ENCODE measurements at places on chromosomes 3 and 15.

DNA sequence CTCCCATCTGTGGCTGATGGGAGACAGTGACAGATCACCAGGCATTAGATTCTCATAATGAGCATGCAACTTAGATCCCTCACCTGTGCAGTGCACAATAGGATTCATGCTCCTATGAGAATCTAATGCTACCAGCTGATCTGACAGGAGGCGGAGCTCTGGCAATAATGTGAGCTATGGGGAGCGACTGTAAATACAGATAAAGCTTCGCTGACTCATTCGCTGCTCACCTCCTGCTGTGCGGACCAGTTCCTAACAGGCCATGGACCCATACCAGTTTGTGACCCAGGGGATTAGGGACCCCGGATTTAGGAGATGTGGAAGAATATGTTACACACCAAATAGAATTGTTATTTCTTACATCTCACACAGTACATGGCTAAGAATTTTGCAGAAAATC lies 6.7 kb downstream of the ARGFX start:
- no peak for DNase-seq

GRCh38 chr3:171812811-171813210 lies 2.5 kb upstream of the PLD1 start:
- DNase-seq = no peak

GRCh38 chr15:101543431-101543830 lies 53.9 kb upstream of the PCSK6 start:
- DNase-seq = no peak

DNA sequence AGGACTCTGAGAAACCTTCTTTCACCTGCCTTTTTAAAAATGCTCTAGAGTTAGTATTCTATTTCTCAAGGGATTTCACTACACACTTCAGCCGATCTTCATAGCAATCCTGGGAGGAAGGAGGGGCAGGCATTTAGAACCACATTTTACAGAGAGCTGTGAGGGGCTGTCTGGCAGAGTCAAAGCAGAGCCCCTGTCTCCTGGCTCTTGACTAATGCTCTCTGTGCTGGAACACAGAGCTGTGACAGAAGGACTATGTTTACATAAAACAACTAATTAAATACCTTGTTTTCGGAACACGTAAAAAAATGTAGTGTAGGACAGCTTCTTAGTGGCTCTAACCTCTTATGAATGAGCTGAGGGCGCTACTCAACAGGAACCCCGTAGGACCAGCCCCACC lies 7.6 kb upstream of the SPTBN5 start:
- DNase-seq = no peak

All from NCI-H2029 treated with DMSO at 0.1 percent for 48 hours (cell line).